ENCODE measurements at places on chromosomes 16 and 17.

GRCh38 chr17:77802811-77803220, 155.7 kb upstream of the TNRC6C start:
- DNase-seq, result no peak

GRCh38 chr17:40015005-40015997, at the start of gene CSF3:
TSS of gene CSF3 (plus strand) at chr17:40015440. CDS start at chr17:40015475, 35 bp downstream.
- no peak for DNase-seq

GRCh38 chr16:81770008-81770407, 9.1 kb upstream of the PLCG2 start:
- DNase-seq, result no peak

- peak; percentile 71 for DNase-seq
Measured at GRCh38 chr17:47821424-47822391, at the start of gene OSBPL7. TSS of gene OSBPL7 (minus strand) at chr17:47821794. CDS start at chr17:47820278, 1,516 bp downstream.

DNA sequence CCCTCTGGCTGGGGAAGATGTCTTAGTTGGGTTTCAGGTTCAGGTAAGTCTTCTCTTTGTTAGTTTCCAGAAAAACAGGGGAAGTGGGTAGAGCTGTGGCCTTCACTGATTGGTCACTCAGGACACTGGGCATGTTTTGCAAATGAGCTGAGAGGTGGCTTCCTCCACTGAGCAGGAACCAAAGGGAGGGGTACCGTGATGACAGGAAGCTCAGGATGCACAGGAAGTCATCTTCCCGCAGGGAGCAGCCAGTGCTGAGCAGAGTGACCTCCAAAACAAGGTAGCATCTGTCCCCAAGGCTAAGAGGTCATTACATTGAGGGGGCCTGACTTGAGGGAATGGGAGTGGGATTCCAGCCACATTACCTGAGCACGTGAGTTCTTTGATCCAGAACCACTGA, 5.6 kb downstream of the NT5C start:
- no peak for DNase-seq

DNA sequence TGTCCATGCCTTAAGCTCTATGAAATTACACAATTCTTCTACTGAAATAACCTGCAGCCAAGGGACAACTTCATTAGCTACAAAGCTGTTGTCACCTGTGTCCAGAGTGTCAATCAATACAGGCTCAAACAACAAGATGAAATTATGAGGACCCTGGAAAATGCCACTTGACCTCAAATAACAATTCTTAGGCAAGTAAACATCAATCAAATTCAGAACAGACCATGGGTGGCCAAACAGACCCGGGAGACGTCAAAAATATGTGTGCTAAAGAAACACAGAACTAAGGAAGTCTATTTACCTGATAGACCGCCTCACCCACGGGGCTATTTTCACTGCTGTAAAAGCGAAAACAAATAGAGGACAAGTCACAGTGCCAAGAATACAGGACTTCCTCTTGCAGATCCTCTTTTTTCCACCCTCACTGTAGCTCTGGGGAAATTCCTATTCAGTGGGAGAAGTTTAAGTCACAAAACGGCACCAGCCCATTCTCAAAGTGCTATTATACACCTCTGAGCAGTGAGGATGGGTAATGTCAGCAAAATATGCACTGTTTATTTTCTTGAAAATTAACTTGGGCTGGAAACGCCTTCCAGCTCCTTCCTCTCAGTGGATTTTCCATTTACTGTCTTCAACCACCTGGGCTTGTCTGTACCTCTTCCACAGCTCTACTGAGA, 2.7 kb downstream of the LITAF start:
- no peak for DNase-seq

DNA sequence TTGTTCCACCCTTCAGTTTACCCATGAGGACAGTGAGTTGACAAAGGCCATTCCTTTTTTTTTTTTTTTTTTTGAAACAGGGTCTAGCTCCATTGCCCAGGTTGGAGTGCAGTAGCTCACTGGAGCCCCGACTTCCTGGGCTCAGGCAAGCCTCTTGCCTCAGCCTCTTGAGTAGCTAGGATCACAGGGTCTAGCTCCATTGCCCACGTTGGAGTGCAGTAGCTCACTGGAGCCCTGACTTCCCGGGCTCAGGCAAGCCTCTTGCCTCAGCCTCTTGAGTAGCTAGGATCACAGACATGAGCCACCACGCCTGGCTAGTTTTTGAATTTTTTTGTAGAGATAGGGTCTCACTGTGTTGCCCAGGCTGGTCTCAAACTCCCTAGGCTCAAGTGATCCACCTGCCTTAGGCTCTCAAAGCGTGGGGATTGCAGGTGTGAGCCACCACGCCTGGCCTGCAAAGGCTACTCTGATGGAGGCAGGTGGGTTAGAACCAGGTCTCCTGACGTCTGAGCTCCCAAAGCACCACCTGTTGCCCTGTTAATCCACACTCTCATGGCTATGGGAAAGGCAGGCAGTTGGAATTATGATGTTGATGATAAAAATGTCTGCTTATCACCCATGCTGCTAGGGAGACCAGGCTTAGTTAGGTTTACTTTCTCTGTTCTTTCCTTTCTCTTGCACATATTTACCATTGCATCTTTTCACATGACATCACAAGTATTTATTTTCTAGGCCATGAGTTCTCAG, 65.2 kb downstream of the KSR1 start:
- no peak for DNase-seq
